ENCODE measurements at places on chromosomes 11 and 22.

DNA sequence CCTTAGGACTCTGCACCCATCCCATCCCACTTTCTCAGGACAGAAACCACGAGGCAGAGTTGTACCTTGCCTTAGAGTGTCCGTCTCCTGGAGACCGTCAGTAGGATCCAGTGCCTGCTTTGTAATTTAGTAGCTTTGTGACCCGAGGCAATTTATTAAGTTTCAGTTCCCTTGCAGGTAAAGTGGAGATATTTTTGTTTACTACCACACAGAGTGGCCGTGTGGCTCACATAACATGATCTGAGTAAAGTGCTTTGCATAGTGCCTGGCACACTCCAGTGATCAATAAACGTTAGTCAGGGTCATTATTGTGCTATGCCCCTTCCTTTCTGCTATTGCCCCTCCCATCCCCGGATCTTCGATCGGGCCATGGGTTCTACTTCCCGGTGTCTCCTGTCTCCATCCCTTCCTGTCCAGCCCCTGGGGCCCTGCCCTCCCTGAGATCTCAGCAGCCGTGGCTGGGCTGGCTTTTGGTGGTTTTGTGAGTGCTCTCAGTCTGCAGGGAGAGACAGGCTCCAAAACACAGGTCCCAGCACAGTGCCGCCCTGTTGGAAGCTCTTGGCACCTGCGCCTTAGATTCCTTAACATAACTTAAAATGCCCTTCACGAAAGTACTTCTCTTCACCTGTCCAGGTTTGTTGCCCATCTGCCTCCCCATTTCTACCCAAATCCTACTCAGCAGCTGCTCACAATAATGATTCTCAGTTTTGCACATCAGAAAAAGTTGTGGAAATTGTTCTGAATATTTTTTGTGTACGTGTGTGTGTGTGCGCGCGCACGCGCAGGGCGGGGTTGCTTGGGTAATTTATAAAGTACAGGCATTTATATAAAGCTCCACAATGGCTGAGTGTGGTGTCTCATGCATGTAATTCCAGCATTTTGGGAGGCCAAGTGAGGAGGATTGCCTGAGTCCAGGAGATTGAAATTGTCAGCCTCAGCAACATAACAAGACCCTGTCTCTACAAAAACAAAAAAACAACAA is 753.7 kb downstream of the NTM start:
- no peak for DNase-seq

DNA sequence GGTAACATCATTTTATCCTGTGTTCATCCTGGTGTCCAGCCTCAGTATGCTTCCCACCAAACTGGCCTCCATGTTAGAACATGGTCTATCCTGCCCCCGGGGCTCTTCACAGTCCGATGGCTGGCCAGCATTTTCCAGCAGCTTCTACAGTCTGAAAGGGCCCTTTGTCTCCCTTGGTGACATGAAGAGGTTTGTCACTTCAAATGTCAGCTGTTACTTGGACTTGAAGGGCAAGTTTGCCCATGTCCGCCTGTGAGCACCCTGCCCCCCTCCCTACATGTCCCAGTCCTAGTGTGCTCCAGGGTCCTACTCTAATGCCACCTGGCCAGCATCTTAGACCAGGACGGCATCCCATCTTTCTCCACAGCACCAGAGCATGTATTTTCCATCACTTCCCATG is 24.7 kb downstream of the PATZ1 start:
- DNase-seq = peak; percentile 26

GRCh38 chr22:32951076-32951806 is 106.9 kb downstream of the SYN3 start:
- no peak for DNase-seq

- DNase-seq = no peak
Measured at GRCh38 chr22:36546092-36546804, 17.3 kb upstream of the EIF3D start.

DNA sequence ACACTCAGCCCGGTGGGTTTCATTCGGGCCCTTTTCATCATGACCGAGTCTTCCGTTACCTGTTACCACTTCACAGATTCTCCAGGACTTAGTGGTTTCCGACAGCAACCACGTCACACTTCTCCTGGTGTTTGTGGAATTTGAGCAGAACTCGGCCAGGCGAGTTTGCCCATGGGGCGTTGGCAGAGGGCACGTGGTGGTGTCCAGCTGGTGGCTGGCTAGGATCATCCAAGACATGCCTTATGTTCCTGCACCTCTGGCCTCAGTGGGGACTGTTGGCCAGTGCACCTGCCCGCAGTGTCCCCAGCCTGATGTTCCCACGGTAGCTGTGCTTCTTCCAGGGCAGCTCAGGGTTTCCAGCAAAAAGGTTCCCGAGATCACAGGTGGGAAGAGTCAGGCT is 87.3 kb downstream of the ARHGAP8 start:
- DNase-seq = no peak

DNA sequence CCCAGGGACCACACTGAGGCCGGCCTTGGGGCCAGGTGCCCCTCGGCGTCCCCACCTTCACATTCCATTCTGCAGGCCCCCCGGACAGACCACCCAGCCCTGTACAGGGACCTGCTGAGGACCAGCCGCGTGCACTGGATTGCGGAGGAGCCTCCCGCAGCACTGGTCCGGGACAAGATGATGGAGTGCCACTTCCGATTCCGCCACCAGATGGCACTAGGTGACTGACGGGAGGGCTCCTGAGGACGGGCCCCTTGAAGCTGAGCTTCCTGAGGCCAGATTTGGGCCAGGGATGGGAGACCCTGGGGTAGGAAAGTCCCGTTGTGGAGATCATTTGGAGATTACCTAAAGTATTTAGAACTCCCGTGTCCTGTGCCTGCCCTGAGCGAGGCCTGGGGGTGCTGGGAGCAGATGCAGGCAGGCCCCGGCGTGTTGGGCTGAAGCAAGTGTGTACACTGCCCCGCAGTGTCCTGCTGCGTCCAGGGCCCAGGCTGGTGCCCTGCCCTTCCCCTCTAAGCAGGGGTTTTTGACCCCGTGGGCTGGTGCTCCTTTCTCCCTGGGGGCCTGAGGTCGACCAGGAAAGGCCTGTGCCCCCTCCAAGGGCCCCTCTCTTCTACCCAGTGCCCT is 20.0 kb downstream of the TRMU start:
- peak; percentile 28 for DNase-seq

- DNase-seq = no peak
Measured at GRCh38 chr11:47981667-47982404, 1.5 kb downstream of the PTPRJ start.

DNA sequence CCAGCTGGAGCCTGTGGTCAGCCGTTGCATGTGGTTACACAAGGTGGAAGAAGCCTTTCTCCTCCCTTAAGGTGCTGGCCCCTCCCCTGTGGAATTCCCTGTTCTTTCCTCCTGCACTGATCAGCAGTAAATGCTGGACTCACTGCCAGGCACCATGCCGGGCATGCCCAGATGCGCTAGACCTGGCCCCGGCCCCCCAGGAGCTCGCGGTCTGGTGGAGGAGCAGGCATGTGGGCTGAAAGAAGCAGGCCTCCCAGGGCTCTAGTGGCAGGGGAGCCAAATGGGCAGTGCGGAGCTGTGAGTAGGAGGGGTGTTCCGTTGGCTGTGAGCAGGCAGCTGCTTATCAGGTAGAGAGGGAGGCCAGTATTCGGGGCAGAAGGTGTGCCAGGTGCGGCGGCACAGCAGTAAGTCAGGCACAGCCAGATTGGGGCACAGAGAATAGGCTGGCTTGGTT is 10.2 kb downstream of the DGKZ start:
- DNase-seq = no peak

- no peak for DNase-seq
Measured at GRCh38 chr22:46635756-46636155, 15.6 kb downstream of the GRAMD4 start.

GRCh38 chr11:23554002-23554401 is 693.7 kb upstream of the CCDC179 start:
- DNase-seq = no peak

DNA sequence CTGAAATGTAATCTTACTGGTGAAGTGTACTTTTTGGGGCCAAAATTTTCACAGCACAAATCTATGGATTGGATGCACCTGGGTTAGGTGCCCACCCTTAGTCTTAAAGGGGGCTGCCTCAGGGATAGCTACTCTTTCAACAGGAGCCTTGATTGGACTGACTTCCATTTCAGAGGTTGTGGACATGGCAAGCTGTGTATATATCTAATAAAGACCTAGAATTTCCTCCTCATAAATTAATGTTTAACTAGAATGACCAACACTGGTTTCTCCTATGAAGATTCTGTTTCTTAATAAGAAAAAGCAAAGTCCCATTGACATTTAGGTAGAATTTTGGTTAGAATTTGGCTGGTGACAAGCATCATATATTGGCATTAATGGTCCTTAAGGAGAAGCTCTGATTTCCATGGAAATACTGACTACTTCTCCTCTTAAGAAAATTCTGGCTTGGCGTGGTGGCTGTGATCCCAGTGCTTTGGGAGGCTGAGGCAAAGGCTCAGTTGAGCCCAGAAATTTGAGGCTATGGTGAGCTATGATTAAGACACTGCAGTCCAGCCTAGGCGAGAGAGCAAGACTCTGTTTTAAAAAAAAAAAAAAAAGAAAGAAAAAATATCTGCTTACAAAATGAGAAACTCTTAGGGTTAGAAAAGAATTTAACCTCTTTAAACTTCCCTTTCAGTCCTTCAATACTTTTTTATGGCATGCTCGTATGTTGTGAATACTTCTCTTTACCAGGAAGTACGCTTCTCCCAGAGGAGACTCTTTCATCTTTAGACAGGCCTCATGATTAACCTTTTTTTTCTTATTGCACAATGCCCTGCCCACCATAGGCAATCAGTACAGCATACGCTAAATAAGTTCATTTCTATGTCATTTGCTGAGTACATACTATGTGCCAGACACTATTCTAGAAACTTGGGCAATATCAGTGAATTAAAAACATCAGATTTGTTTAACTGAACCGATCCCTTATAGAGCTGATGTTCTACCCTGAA is 77.2 kb downstream of the PRR5L start:
- DNase-seq = no peak

- DNase-seq = no peak
Measured at GRCh38 chr11:35514481-35514880, 10.9 kb downstream of the PAMR1 start.
